ENCODE measurements at places on chromosomes 6 and 20.

- no peak for DNase-seq
These were observed 15.6 kb downstream of the RRBP1 start for GRCh38 chr20:17666481-17666880.

- DNase-seq: peak; percentile 30
These were observed 72.3 kb upstream of the SYNCRIP start for GRCh38 chr6:85714893-85715530.

GRCh38 chr20:63686492-63687321, 9.7 kb upstream of the TNFRSF6B start:
- no peak for DNase-seq

- DNase-seq: no peak
These were observed 34.6 kb upstream of the PTGIS start for GRCh38 chr20:49602345-49603208.

DNA sequence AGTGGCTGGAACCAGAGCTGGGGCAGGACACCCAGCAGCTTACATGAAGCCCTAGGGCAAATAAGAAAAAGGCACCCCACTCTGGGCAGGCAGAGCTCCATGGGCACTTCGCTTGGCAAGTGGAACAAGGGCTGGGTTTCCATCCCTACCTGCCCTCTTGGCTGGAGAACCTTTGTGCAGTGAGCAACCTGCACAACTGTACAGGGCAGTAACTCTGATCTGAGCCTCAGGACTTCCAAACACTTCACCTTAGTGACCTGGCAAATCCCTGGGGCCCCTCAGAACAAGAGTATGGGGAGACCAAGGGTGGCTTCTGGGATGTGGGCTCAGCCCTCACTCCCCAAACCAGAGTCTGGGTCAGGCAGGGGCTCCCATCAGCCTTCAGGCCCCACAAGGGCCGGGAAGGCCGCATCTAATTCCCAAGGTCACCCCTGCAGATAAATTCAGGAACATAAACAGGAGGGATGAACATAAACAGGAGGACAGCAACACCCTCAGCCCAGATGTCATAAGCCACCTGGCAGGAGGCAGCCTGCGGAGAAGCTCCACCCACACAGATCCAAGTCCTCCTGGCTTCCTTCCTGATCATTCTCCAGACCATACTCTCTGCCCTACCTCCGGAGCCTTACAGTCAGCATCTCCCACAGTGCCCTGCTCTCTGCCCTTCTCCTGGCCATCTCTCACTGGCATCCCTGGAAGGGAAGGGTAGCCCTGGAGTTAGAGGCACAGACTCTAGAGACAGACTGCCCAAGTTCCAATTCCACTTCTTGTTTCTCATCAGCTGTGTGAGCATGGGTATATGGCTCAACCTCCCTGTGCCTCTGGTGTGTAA, 37.5 kb downstream of the HNF4A start:
- DNase-seq: no peak

- DNase-seq: peak; percentile 52
These were observed 106.9 kb downstream of the IPCEF1 start for GRCh38 chr6:154249499-154250298.

DNA sequence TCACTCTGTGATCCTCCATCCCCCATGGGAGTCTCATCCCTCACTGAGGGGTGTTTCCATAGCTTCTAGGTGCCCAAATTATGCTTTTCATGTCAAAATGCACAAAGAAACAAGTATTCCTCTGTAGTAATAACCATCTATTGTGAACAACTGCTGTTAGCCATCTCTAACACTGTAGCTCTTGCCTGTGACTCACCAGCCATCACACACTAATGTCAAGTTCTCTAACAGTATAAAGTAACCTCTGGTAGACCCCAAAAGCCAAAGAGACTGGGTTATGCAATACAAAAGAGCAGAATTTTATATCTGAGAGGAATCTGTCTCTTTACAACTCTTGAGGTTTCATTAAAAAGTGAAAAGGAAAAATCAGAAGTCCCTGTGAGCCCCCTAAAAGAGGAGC, 25.4 kb upstream of the IYD start:
- no peak for DNase-seq

DNA sequence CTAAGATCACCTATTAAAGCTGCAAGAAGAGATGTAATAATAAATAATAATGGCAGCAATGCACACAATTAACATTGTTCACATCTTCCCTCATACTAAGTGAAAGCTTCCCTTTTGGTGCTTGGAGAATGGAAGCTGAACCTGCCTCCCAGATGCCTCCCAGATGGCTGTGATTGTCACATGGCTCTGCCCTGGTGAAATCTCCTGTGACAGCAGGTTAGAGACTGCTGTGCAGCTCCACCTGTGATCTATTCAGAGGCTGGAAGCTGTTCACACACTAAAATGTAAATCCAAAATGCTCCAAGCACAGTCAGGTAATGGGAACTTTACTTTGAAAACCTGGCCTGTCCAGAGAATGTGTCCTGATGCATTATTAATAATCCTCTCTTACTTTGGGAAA, 41.7 kb upstream of the RGS17 start:
- DNase-seq: no peak

DNA sequence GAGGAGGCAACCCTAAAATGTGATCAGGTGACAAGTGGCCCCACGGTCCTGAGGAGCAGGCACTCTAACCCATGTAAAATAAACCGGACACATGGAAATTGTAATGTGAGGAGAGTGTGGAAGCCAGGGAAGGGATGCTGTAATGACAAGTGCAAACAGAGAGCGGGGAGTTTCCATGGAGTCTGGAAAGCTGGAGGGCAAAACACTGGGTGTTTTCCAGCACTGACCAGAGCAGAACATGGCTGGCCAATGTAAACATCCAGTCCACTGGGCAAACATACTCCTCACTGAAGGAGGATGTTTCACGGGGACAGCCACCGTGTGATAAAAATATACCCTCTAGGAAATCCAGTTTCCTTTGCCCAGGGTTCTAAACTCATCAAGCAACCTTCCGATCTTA, 219.0 kb upstream of the JARID2 start:
- DNase-seq: no peak

- no peak for DNase-seq
These were observed 13.3 kb upstream of the HLA-DRA start for GRCh38 chr6:32426338-32426737.

DNA sequence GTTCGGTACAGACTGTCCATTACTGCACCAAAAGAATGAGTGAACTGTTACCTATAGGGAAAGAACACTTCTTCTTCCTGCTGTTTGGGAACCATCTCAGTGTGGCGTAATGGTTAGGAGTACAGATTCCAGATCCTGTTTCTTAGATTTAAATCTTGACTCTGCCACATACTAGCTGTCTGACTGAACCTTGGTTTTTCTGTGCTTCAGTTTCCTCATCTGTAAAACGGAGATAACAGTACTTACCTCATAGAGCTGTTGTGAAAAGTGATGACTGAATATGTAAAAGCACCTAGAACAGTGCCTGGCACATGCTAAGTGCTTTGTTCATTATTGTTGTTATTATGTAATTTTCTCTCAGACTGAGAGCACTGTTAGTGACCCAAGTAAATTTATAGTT, 39.8 kb downstream of the STX11 start:
- no peak for DNase-seq

DNA sequence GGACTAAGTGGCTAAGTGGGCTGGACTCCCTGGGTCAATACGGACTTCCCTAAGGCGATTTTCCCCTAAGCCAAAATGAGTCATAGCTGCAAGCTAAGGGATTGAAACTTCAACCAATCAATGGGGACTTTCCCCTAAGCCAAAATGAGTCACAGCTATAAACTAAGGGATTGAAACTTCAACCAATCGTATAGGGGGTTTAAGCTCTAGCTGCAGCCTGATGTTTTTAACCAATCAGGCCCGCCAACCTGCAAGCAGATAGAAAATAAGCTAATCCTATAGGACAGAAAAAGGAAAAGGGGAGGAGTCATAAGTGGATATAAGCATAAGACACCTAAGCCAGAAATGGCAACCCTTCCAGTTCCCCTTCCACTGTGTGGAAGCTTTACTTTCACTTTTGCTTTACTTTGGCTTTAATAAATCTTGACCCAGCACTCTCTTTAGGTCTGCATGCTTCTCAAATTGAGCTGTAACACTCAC, 655.0 kb upstream of the HS3ST5 start:
- DNase-seq: no peak

GRCh38 chr6:134795691-134796090, 154.2 kb downstream of the ALDH8A1 start:
- DNase-seq: no peak

DNA sequence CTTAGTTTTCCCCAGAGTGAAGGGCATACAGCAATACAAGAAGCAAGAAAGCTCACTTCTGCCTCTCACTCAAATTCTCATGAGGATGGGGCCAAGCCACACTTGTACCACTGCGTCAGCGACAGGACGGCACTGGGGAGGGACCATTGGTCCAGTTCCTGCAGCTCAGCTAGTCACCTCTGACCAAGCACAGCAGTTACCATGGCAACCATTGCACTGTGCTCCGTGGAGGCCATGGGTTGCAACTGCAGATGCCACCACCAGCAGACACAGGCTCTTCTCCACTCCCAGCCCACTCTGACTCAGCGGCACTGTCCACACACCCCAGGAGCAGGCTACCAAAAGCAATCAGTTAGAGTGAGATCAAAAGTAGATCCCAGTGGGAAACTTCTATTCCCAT, 441.1 kb upstream of the ARID1B start:
- no peak for DNase-seq

- DNase-seq: no peak
These were observed 3.1 kb upstream of the CCDC167 start for GRCh38 chr6:37502703-37503291.

DNA sequence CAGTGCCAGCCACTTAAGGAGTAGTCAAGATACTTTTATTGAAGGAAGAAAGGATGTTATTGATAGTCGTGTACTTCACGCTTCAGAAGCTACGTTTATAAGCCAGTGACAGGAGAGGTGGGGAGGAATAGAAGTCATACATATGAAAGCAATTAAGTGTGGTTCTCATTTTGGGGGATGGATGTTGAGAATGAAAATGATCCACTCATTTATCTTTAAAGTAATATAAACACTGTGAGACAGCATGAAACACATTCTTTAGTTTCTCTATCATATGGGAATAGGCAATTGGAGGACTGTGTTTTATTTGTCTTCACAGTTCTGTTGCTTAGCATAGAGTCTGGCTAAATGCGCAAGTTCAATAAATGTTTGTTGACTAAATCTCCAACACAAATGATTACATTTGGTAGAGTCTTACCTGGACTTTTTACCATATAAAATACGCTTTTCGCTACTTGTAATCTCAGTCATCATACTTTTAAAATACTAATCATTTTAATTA, 35.2 kb downstream of the AK9 start:
- no peak for DNase-seq

DNA sequence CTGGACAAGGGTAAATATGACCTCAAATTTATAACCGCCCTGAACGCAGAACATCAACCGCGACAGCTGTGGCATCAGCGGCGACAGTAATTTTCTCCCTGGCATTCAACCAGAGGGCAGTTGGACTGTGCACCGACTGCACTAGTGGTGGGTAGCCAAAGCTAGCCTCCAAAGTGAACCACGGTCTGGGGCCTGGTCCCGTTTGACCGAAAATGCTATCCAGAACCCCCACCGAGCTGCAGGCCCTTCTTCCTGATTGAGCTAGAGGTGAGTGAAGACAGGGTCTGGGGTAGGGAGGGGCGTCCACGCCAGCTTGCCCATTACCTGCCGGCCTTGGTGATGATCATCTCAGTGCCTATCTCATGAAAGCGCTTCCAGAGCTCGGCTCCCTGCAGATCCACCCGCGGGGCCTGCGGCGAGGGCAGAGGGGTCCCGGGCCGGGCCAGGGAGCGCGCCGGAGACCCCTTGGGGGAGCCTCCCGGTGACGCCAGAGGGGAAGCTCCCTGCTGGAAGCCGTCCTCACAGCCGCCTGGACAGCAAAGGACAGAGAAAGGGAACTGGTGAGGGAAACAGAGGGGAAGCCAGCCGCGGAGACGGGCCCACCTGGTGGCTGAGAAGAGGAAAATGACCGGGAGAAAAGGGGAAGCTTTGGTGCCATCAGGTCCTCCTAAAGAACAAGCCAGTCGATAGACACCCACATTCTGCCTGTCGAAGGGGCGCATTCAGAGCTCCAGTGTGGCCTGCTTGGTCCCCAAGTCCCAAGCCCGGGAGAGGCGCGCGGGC, 2.0 kb downstream of the TBX18 start:
- no peak for DNase-seq

GRCh38 chr20:24805456-24806238, 143.4 kb upstream of the CST7 start:
- no peak for DNase-seq

- DNase-seq: no peak
These were observed at the start of gene DDX43 for GRCh38 chr6:73394577-73395354. DDX43 (plus strand) TSS chr6:73394828; CDS start chr6:73394906, 78 bp downstream.

DNA sequence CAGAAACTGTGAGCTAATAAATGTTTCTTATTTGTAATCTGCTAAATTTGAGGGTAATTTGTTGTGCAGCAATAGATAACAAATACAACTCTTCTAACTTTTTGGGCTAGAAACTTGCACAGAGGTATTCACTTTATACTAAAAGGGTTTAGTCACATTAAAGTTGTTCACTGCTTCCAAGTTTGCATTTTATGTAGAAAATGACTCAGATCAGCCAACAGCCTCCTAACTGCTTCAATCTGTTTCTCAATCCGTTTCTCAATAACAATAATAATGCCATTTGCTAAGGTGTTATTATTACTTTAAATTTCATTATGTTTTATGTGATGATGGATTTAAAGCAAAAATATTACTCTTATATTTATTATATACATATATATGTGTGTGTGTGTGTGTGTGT, 213.9 kb downstream of the CENPW start:
- DNase-seq: no peak

DNA sequence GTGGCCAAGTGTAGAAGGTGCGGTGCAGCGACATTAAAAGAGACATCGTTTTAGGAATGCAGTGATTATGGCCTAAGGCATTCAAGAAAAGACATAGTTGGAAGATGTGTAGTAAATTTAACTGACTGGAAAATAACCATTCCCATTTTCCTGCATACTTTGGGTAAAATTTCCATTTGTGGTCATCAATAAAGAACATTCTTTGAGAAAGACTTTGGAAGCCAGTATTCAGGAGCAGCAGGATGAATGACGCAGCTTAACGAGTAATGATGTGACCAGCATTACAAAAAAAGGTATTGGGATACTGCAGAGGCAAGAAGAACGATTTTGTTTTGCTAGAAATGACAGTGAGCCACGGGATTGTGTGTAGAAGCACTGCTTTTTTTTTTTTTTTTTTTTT, 7.0 kb upstream of the RWDD1 start:
- no peak for DNase-seq

GRCh38 chr6:38004908-38005307, 185.4 kb downstream of the ZFAND3 start:
- DNase-seq: no peak
